Activated CD4-positive, alpha-beta memory T cell treated with anti-CD3 and anti-CD28 coated beads, Interleukin-2, amount 10 ng/mL, durations not matched to agents 7 days and 5 days (primary cell): ENCODE measurements at places on chromosomes 13 and 19.

- peak overlapping the region; percentile 66 for H3K27ac ChIP-seq
- H3K27me3 ChIP-seq, result no peaks in the 10 kb centered on the region
- peaks cover 6% of the 10 kb centered on the region for H3K36me3 ChIP-seq
- H3K4me1 ChIP-seq, result peaks cover 39% of the 10 kb centered on the region
- peak overlapping the region; percentile 54 for H3K4me3 ChIP-seq
These were observed 75.8 kb upstream of the UBAC2 start for GRCh38 chr13:99124794-99125316.

- peaks cover 41% of the 10 kb centered on the region for H3K4me1 ChIP-seq
- peaks cover 54% of the 10 kb centered on the region for H3K36me3 ChIP-seq
- no peaks in the 10 kb centered on the region for H3K27me3 ChIP-seq
- DNase-seq, result no peak
These were observed 6.4 kb downstream of the PNPLA6 start for GRCh38 chr19:7541828-7542443.

GRCh38 chr13:68023838-68024581 lies 793.9 kb upstream of the PCDH9 start:
- no peak for DNase-seq
- no peak overlapping the region for H3K4me3 ChIP-seq
- no peaks in the 10 kb centered on the region for H3K36me3 ChIP-seq
- no peaks in the 10 kb centered on the region for H3K27me3 ChIP-seq
- H3K4me1 ChIP-seq, result no peaks in the 10 kb centered on the region

DNA sequence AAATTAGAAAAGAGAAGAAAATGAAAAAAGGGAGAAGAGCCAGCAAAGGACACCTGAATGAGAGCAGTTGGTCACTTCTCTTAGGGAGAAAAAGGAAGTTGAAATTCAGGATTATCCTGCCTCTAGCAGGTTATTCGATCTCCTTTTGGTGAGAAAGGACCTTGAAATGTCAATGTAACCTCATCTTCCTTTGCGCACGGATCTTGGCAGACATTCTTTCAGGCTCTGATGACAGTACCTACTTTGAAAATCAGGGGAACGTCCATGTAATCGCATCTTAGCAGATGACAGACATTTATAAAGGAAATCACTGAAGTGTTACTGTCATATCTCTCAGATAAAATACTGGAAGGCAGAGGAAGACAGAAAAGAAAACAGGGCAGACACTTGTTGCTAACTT lies 36.7 kb downstream of the FRY start:
- no peaks in the 10 kb centered on the region for H3K36me3 ChIP-seq
- H3K27me3 ChIP-seq, result no peaks in the 10 kb centered on the region
- no peaks in the 10 kb centered on the region for H3K4me1 ChIP-seq
- no peak overlapping the region for H3K4me3 ChIP-seq
- DNase-seq, result no peak

DNA sequence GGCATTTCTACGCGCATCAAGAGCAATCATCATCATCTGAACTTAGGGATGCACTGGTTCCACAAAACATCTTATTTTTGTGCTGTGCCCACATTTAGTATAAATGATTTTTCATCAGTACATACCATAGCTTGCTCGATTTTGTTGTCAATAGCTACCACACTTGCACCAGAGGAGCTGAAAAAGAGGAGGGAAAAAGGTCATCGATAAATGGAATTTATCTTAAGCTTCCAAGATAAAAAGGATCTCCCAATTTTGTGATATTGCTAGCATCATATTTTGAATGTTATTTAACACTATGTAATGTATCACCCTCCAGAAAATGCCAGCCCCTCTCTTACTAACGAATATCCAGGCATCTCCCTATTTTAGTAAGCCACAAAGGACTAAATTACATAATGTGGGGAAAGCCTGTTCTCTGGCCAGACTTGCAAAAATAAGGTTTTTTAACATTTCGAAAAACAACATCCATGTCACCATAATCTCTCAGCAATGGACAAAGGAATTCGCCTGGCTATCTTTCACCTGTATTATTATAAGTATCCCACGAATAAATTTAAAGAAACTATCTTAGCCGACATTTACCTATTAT lies 62.4 kb downstream of the SERP2 start:
- no peak for DNase-seq
- H3K27ac ChIP-seq, result no peak overlapping the region
- peak overlapping the region; percentile 68 for H3K4me3 ChIP-seq
- peaks cover 20% of the 10 kb centered on the region for H3K4me1 ChIP-seq
- H3K36me3 ChIP-seq, result no peaks in the 10 kb centered on the region

DNA sequence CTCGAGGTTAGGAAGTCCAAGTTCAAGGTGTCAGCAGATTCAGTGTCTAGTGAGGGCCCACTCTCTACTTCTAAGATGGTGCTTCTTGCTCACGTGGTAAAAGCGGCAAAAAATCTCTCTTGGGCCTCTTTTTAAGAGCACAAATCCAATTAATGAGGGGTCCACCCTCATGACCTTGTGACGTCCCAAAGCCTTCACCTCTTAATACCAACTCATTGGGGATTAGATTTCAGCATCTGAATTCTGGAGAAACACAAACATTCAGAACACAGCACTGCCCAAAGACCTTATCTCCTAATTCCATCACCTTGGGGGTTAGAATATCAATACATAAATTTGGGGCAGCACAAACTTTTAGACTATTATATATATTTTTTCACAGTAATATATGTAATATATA lies 146.4 kb upstream of the GPC6 start:
- H3K4me3 ChIP-seq, result no peak overlapping the region
- H3K36me3 ChIP-seq, result no peaks in the 10 kb centered on the region
- no peak overlapping the region for H3K27ac ChIP-seq
- DNase-seq, result no peak

GRCh38 chr19:19737559-19738332 lies 4.8 kb upstream of the ZNF14 start:
- DNase-seq, result no peak
- peaks cover 6% of the 10 kb centered on the region for H3K4me1 ChIP-seq
- H3K4me3 ChIP-seq, result no peak overlapping the region
- peaks cover 6% of the 10 kb centered on the region for H3K36me3 ChIP-seq
- H3K27ac ChIP-seq, result no peak overlapping the region

- no peaks in the 10 kb centered on the region for H3K27me3 ChIP-seq
- peak overlapping the region; percentile 82 for H3K27ac ChIP-seq
- H3K36me3 ChIP-seq, result peaks cover 42% of the 10 kb centered on the region
- H3K4me3 ChIP-seq, result peak overlapping the region; percentile 86
These were observed 540 bp upstream of the ZFP36 start for GRCh38 chr19:39405958-39406655.

GRCh38 chr13:72868229-72868628 lies 86.3 kb downstream of the PIBF1 start:
- H3K4me1 ChIP-seq, result peaks cover 10% of the 10 kb centered on the region
- H3K36me3 ChIP-seq, result peaks cover 26% of the 10 kb centered on the region
- H3K4me3 ChIP-seq, result no peak overlapping the region
- no peaks in the 10 kb centered on the region for H3K27me3 ChIP-seq
- no peak for DNase-seq

- peaks cover 13% of the 10 kb centered on the region for H3K27me3 ChIP-seq
- H3K4me1 ChIP-seq, result peaks cover 3% of the 10 kb centered on the region
These were observed 125.4 kb upstream of the ABCC4 start for GRCh38 chr13:95426631-95427030.

DNA sequence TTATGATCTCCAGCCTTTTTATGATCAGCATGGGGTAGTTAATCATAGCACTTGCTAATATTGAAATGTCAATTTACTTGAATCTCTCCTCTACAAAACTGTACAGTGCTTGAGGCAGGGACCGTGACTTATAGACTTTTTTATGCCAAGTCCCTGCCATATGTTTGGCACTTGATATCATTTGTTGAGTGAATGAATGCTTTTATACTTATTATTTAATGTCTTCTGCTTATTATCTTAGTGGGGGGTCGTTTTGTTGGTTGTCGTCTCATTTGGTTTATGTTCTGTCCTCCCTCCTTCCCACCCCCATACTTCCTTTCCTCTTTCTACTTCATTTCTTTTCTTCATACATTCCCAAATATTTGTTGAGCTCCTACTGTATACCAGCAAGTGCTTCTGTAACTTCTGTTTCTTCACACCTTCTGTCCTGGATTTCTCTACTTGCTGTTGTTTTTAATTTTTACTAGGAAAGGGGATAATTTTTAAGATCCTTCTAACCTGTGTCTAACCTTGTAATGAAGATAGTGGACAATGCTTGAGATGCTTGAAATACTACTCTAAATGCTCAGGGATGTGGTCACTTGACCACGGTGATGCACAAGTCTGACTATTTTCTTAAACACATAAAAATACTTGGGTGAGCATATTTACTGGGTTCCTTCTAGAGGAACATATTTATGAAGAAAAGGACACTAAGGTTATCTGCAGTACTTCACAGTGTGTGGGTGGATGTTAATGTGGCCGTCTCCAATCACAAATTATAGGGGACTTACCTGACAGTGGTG lies 223.8 kb downstream of the TDRD3 start:
- no peak overlapping the region for H3K4me3 ChIP-seq
- H3K27me3 ChIP-seq, result peaks cover 4% of the 10 kb centered on the region
- H3K36me3 ChIP-seq, result no peaks in the 10 kb centered on the region
- no peak overlapping the region for H3K27ac ChIP-seq
- no peak for DNase-seq
- H3K4me1 ChIP-seq, result no peaks in the 10 kb centered on the region

DNA sequence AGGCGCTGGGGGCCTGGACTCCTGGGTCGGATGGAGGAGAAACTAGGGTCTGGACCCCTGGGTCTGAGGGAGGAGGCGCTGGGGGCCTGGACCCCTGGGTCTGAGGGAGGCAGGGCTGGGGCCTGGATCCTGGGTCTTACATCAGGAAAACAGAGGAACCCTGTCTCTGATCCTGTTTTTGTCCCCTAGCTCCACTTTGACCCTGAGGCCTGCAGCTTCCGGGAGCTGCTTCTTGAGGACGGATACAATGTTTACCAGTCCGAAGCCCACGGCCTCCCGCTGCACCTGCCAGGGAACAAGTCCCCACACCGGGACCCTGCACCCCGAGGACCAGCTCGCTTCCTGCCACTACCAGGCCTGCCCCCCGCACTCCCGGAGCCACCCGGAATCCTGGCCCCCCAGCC lies 2.4 kb downstream of the FGF21 start:
- H3K36me3 ChIP-seq, result no peaks in the 10 kb centered on the region
- peaks cover 24% of the 10 kb centered on the region for H3K4me1 ChIP-seq
- H3K27ac ChIP-seq, result no peak overlapping the region

DNA sequence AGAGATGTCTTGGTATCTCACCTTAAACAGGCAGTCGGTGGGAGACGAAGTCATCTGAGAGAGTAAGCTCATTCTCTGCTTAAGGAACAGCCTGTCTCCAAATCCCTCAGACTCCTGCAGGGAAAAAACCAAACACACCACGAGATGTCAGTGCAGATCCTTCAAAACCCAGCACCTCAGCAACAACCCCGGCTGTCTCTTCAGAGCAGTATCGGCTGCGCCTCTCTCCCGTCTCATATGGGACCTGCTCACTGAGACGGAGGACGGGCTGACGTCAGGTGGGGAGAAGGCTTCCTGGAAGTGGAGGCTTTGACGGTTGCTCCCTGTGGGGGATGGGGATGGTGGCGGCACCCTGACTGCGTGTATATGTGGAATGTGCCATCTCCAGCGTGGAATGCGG lies 43.6 kb downstream of the ANKRD27 start:
- no peaks in the 10 kb centered on the region for H3K27me3 ChIP-seq
- no peak overlapping the region for H3K4me3 ChIP-seq
- peaks cover 11% of the 10 kb centered on the region for H3K36me3 ChIP-seq
- H3K4me1 ChIP-seq, result no peaks in the 10 kb centered on the region
- no peak for DNase-seq
- H3K27ac ChIP-seq, result no peak overlapping the region

DNA sequence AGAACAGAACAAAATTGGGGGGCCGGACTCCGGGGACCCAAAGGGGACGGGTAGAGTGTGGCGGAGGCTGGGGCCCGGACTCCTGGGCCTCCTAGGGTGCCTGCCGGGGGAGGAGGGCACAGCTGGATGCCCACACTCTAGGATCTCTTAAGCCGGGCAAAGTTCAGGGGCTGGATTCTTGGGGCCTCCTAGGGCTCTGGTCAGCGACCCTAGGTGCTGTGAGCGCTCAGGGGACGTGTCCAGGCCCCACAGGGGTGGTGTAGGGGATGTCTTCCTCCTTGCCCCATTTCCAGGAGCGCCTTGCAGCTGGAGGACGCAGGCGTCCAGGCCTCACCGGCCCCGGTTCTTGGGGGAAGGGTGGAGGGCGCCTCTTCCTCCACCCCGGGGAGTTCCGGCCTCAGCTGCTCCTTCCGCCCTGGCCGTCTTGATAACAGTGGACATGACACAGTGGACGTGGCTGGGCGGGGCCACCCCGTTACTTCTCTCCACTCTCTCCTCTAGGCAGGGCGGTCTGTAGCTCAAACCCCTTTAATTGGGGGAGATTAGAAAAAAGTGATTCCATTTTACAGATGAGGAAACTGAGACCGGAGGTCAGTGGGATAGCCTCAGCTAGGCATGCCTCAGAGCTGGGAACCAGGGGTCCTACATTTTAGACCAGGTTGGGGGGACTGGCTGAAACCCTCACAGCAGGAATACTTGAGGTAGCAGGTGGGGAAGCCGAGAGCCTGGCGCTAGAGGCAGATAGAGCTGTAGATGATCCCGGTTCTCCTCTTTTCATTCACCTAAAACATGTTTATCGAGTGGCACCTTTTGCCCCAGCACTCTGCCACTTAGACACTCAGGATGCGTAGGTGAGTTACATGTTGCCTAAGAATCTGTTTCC lies 705 bp downstream of the STXBP2 start:
- H3K4me1 ChIP-seq, result peaks cover 37% of the 10 kb centered on the region
- peak overlapping the region; percentile 79 for H3K4me3 ChIP-seq
- peaks cover 29% of the 10 kb centered on the region for H3K36me3 ChIP-seq
- peak; percentile 33 for DNase-seq

- no peak overlapping the region for H3K4me3 ChIP-seq
- no peaks in the 10 kb centered on the region for H3K36me3 ChIP-seq
- H3K27ac ChIP-seq, result no peak overlapping the region
- H3K4me1 ChIP-seq, result no peaks in the 10 kb centered on the region
These were observed 25.0 kb upstream of the C1QTNF9B start for GRCh38 chr13:23922005-23922932.

- no peak for DNase-seq
- H3K4me1 ChIP-seq, result no peaks in the 10 kb centered on the region
- no peaks in the 10 kb centered on the region for H3K36me3 ChIP-seq
These were observed 106.3 kb downstream of the FGF9 start for GRCh38 chr13:21777166-21777565.

DNA sequence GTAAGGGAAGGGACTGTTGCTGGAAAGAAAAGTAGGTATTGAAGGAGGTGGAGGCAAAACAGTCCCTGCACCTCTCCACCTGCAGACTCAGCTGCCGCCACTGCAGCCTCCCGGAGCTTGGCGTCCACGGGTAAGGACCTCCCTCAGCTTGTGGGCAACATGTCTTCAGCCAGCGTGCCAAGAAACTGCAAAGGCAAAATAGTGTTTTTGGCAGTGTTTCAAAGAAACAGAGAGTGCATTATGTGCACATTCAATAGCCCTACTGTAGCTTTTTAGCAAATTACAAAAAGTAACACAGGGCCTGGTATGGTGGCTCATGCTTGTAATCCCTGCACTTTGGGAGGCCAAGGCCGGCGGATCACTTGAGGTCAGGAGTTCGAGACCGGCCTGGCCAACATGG lies 57.4 kb downstream of the ATP11A start:
- DNase-seq, result no peak
- H3K4me3 ChIP-seq, result no peak overlapping the region
- no peaks in the 10 kb centered on the region for H3K27me3 ChIP-seq
- H3K36me3 ChIP-seq, result no peaks in the 10 kb centered on the region
- H3K4me1 ChIP-seq, result no peaks in the 10 kb centered on the region
- no peak overlapping the region for H3K27ac ChIP-seq
